ENCODE measurements at places on chromosomes 16 and 17. TPM values are rescaled to one million over a fixed set of nuclear protein-coding genes. Genes with fewer than 3 reads are reported as not detected.

Gene MARCHF10
- 8.0 TPM for total RNA-seq

Gene C16orf92
- total RNA-seq: not detected

Gene MC1R
- total RNA-seq: 34.3 TPM

Gene CDH11
- not detected for total RNA-seq

Gene IL34
- total RNA-seq: not detected

Gene BCAR1
- total RNA-seq: 53.9 TPM

Gene NPIPA5
- total RNA-seq: 0.68 TPM

Gene MYH13
- total RNA-seq: not detected

Gene CFAP97D1
- not detected for total RNA-seq

Gene KREMEN2
- 16.2 TPM for total RNA-seq

Gene SAP30BP
- total RNA-seq: 80.3 TPM

Data from PC-9 (cell line).